ENCODE measurements at places on chromosomes 11 and 22.

DNA sequence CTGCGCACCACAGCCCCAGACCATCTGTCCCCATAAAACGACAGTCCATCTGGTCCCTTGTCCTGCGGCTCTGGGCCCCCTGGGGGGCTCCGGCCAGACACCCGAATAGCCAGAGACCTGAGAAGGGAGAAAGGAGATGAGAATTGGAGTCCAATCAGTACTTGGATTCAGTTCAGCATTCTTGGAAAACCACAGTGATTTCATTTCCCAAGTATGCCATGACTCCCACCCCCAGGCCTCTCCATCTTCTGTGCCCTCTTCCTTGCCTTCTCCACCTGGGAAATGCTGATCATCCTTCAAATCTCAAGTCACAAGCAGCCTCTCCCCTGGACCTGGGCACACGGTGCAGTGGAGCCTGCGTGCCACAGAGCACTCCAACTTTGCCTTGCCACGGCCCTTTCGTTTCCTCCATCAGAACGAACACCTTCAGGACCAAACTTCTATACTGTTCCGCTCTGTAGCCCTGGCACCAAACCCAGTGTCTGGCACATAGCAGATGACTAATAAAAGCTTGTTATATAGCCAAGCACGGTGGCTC lies 10.9 kb upstream of the MFNG start:
- DNase-seq = peak; percentile 86

DNA sequence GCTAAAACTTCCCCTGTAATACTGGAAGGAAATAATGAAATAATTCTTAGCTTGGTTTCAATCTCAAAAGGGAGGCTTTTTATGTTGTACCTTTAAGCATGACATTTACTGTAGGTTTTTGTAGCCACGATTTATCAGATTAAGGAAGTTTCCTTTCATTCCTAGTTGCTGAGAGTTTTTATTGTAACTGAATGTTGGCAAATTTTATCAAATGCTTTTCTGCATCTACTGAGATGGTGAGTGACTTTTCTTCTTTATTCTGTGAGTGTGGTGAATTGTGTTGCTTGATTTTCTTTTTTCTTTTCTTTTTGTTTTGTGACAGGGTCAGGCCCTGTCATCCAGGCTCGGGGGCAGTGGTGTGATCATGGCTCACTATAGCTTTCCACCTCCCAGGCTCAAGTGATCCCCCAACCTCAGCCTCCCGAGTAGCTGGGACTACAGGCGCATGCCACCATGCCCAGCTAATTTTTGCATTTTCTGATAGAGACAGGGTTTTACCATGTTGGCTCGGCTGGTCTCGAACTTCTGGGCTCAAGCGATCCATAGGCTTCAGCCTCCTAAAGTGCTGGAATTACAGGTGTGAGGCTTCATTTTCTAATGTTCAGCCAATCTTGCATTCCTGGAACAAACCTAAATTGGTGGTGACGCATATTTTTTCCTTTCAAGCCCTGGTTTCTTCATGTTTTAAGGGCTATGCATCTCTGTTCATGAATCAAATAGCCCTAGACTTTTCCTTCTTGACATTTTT lies 26.2 kb downstream of the SUSD2 start:
- DNase-seq = no peak

GRCh38 chr11:78205256-78205655 lies 16.5 kb downstream of the USP35 start:
- DNase-seq = no peak

DNA sequence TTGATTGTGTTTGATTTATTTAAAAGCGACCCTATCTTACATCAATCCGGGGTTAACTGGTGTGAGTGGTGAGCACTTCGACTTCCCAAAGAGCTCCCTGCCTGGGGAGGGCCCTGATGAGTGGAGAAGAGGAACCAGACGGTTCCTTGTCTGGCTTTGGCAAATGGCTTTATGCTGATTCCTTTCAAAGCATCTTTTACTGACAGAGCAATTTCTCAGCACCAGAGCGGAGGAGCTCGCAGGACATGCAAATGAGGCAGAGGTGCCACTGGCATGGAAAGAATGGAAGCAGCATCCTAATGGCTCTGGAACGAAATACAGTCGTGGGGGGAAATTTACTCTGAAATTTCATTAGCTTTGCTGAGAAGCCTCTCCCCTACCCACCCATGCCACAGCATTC lies 410.9 kb upstream of the B3GAT1 start:
- no peak for DNase-seq

- no peak for DNase-seq
Observed at GRCh38 chr22:24471570-24471969, 23.6 kb upstream of the UPB1 start.

DNA sequence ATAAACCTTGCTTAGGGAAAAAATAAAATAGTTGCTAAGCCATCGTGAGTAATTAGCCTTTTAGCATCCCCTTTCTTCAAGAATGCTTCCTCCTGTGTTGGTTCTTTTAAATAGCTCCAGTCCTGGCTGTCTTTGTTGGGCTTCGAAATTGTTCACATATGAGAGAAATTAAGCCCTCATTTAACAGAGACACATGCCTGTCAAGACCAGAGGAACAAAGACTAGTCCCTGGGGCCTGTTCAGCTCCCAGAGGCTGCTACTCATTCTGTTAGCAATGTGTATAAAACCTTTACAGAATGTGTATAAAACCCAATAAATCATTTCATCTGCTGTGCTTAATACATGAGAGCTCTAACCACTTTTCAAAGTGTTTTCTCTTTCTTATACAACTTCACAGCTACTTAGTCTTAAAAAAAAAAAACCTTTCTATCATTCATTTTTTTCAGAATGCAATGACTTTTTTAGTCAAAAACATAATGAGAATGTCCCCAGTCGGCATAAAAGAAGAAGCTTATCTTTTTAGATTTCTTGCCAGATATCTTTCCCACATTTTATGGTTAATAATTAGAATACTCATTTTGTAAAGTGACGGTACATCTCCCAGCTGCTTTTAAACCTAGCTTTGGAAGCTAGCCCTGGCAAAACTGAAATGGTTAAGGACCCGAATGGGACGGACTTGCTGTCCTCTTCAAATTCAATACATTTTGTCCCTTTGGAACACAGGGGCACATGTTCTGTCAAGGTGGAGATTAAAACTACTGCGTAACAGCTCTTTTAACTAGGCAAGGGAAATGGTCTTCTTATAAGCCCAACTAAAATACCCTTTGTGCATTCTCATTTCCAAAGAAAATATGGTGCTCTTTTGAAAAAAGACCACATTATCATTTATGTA lies 186.1 kb downstream of the SOX6 start:
- DNase-seq = no peak

DNA sequence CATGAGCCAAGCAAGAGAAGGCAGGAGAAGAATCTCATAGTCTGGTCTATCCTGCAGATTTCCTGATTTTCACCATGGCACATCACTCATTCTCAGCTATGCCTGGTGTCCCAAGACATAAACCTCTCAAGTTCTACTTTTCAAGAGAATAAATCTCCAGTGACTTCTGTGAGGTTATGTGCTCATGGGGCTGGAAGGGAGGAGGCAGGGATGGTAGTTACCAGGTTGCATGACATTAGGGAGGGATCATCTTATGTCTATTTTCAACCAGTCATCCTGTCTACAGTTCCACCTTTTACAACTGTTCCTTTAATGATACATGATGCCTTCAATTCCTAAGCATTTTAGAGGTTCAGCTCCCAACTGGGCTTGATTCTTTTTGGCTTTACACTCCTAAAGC lies 297.7 kb downstream of the SOX6 start:
- no peak for DNase-seq

All from epithelial cell of esophagus (primary cell).